ENCODE measurements at places on chromosomes 12 and 14.

DNA sequence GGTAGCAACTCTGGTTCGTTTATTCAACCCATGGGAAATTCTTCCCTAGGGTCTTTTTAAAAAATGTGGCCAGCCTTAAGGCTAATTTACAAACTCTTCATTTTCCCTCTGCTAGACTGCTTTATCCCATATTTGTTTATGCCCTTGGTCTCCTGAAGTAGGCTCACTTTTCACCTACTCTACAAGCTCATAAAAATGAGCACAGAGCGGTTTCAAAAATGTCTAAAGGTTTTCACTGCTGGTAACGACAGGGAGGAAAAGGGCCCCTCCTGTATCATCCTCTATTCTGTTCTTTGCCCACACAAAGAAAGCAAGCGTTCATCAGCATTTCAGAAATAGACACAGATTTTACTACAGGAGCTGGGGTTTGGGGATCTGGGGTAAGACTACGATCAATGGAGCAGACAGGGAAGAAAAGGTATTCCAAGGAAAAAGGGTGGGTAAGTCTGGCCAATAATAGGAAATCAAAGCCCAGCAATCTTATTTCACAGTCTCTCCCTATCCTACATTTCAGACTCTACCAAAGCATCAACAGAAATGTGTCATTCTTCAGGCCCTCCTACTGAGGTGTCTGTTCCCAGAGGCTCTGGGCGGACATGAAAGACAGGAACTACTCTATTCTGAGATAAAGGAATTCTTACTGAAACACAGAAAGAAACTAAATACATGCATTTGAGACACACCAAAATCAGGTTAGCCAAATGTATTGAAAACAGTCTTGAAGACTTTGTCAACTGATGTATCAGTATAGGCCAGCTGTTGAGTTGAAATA, 86.4 kb downstream of the SPPL3 start:
- no peak overlapping the region for H3K27ac ChIP-seq
- no peak overlapping the region for H3K4me3 ChIP-seq
- DNase-seq: no peak
- no peaks in the 10 kb centered on the region for H3K4me1 ChIP-seq
- H3K27me3 ChIP-seq: no peaks in the 10 kb centered on the region

DNA sequence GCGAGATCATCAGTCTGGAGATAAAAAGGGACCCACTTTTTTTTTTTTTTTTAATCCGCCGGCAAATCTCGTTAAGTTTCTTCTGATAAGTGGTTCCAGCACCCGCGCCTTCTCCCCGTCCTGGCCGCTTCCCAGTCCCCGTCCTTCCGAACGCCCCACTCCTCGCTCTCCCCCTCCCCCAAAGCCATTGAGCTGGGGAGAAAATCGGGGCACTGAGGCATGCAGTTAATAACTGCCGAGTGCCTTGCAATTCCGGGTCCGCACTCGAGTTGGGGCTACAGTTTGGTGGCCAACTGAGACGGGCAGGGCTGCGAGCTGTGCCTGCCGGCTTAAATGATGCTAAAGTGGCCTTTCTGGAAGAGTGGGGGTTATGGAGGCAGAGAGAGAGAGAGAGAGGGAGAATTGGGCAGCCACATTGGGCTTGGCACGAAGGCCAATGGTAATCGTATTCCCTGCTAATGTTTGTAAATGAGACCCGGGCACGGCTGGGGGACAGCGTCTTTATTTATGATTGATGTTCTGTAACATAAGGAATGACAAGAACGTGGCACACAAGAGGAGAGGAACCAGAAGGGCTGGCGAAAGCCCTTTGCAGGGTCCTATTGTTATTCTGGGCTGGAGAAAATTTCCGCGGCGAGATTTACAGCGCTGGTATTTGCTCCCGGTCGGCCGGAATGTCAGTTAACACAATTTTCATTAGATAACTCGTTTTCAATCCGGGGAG, 115.4 kb upstream of the MYL2 start:
- peaks cover 37% of the 10 kb centered on the region for H3K27me3 ChIP-seq
- no peaks in the 10 kb centered on the region for H3K36me3 ChIP-seq
- no peak overlapping the region for H3K4me3 ChIP-seq
- no peaks in the 10 kb centered on the region for H3K4me1 ChIP-seq
- no peak overlapping the region for H3K27ac ChIP-seq
- DNase-seq: no peak

GRCh38 chr14:74977164-74977900, 21.9 kb upstream of the PGF start:
- no peaks in the 10 kb centered on the region for H3K27me3 ChIP-seq
- H3K36me3 ChIP-seq: no peaks in the 10 kb centered on the region
- H3K4me3 ChIP-seq: no peak overlapping the region

- no peaks in the 10 kb centered on the region for H3K36me3 ChIP-seq
- H3K27me3 ChIP-seq: peaks cover 19% of the 10 kb centered on the region
- peaks cover 20% of the 10 kb centered on the region for H3K4me1 ChIP-seq
- DNase-seq: no peak
These were observed 7.8 kb downstream of the LHX5 start for GRCh38 chr12:113463746-113464451.

DNA sequence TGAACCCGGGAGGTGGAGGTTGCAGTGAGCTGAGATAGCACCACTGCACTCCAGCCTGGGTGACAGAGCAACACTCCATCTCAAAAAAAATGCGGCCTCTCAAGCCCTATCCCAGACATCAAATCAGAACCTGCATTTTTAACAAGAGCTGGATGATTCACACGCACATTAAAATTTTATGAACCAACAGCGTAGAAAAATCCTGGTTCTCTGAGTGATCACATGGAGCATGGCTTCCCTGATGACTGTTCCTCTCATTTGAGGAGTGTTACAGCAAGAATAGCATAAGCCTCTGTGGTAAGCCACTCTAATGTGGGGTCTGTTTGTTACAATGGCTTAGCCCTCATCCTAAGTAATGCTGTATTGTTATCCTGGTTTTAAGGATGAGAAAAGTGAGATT, 163.6 kb downstream of the BRMS1L start:
- no peak overlapping the region for H3K4me3 ChIP-seq
- H3K4me1 ChIP-seq: no peaks in the 10 kb centered on the region
- no peaks in the 10 kb centered on the region for H3K36me3 ChIP-seq

DNA sequence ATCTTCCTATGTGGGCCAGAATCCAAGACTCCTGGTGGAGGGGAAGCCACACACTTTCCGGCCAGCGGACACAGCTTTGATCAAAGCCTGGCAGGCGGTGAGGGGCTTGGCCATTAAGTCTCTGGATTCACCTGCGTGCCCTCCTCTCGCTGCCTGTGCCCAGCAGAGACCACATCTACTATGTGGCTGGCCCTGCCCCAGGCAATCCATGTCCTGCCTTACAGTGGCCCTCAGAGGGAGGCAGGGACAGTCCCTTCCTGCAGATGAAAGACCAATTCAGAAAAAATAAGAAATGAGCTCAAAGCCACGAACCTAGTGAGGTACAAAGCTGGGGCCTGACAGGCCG, 82.7 kb upstream of the GPR68 start:
- no peak for DNase-seq
- H3K27me3 ChIP-seq: no peaks in the 10 kb centered on the region
- H3K27ac ChIP-seq: peak overlapping the region; percentile 14

- no peak overlapping the region for H3K27ac ChIP-seq
- DNase-seq: peak; percentile 13
- no peaks in the 10 kb centered on the region for H3K27me3 ChIP-seq
- H3K36me3 ChIP-seq: no peaks in the 10 kb centered on the region
- no peaks in the 10 kb centered on the region for H3K4me1 ChIP-seq
These were observed 342.7 kb downstream of the PRKD1 start for GRCh38 chr14:29584992-29585391.

DNA sequence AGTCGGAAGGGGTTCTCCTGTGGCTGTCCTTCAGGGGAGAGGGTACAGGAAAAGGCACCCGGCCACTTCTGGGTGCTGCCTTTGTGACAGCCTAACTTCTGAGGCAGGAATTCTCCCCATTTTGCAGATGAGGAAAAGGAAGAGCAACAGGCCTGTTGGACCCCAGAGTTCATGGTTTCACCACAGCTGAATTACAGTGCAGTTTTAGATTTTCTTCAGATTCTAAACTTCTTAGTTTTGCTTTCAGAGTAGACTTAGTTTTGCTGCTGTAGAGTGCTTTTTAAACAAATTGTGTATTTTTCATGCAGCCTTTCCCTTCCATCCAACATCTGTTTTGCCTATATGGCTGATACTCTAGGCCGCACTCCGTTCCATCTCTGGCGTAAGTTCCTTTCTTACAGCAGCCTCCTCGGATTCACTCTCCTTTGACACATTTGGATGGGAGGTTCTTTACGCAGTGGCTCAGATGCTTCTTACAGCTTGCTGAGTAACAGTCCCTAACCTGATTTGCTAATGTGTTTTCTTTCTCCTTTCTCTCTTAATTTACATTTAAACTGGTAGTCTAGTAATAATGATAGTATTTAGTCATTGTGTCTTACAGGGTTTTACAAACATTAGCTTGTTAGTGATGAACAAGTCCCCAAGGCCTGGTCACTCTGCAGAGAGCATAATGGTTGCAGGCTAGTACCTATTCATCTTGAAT, 7.8 kb downstream of the TRAF3 start:
- H3K27ac ChIP-seq: no peak overlapping the region
- no peak overlapping the region for H3K4me3 ChIP-seq
- no peak for DNase-seq
- no peaks in the 10 kb centered on the region for H3K4me1 ChIP-seq
- H3K36me3 ChIP-seq: no peaks in the 10 kb centered on the region
- H3K27me3 ChIP-seq: no peaks in the 10 kb centered on the region

GRCh38 chr14:103319422-103319821, 14.6 kb upstream of the EIF5 start:
- no peak for DNase-seq
- H3K36me3 ChIP-seq: no peaks in the 10 kb centered on the region
- H3K27ac ChIP-seq: no peak overlapping the region
- H3K27me3 ChIP-seq: no peaks in the 10 kb centered on the region
- no peak overlapping the region for H3K4me3 ChIP-seq
- H3K4me1 ChIP-seq: no peaks in the 10 kb centered on the region

DNA sequence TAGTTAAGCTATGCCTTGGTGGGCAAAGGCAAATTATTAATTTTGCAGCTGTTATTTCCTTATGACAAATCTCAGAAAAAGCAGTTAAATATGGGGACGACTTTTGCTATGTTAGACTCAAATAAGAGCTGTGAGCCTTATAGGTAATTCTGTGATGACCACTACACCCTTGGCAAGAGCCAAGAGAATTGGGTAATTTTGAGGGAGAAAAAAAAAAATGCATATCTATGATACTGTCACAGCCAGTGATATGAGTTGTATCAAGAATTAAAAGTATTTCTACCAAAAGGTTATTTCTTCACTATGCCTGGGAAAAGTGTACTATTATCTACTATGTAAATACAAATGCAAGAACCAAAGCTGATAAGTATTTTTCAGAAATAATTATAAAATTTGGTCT, 43.9 kb downstream of the SCAF11 start:
- no peaks in the 10 kb centered on the region for H3K27me3 ChIP-seq
- no peak overlapping the region for H3K27ac ChIP-seq
- H3K4me3 ChIP-seq: no peak overlapping the region
- no peak for DNase-seq

GRCh38 chr12:5964913-5965900, 20.1 kb upstream of the ANO2 start:
- no peaks in the 10 kb centered on the region for H3K27me3 ChIP-seq
- H3K4me3 ChIP-seq: no peak overlapping the region
- no peaks in the 10 kb centered on the region for H3K36me3 ChIP-seq
- H3K4me1 ChIP-seq: no peaks in the 10 kb centered on the region
- H3K27ac ChIP-seq: no peak overlapping the region
- DNase-seq: no peak

GRCh38 chr14:105241641-105242040, 6.7 kb upstream of the BTBD6 start:
- no peaks in the 10 kb centered on the region for H3K36me3 ChIP-seq
- H3K4me1 ChIP-seq: no peaks in the 10 kb centered on the region
- H3K27ac ChIP-seq: no peak overlapping the region
- no peak overlapping the region for H3K4me3 ChIP-seq

DNA sequence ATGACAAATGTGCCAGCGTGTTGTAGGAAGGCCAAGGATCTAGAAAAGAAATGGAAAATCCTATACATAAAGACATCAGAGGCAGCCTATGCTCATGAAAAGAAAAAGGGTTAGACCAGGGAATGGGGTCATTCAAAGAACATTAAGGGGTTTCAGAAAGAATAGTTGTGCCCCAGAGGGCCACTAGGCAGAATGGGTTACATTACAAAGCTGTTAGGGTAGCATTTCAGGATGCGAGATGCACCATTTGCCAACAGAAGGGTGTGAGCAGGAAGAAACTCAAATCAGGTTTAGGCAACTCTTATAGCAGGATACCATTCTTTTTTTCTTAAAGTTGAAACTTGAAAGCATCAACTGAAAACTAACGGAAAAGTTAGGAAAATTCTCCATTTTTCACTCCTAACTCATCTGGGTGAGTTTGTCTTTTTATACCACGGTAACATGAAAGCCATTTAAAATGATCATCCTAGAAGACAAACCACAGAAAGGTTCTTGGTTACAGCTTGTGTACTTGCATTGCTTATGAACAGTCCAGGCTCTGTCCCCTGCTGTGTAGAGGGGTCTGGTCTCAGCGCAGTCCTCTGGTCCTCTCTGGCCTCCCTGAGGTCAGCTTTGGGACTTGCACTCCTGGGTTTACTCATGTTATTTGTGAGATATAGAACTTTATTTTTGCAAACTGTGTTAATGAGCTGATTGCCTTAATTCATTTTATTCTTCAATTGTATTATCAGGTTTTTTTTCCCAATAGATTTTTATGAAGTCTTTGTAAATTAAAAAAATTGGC, 209.1 kb downstream of the DACT1 start:
- DNase-seq: no peak
- H3K27me3 ChIP-seq: no peaks in the 10 kb centered on the region
- no peak overlapping the region for H3K4me3 ChIP-seq
- H3K4me1 ChIP-seq: no peaks in the 10 kb centered on the region
- no peak overlapping the region for H3K27ac ChIP-seq
- no peaks in the 10 kb centered on the region for H3K36me3 ChIP-seq

DNA sequence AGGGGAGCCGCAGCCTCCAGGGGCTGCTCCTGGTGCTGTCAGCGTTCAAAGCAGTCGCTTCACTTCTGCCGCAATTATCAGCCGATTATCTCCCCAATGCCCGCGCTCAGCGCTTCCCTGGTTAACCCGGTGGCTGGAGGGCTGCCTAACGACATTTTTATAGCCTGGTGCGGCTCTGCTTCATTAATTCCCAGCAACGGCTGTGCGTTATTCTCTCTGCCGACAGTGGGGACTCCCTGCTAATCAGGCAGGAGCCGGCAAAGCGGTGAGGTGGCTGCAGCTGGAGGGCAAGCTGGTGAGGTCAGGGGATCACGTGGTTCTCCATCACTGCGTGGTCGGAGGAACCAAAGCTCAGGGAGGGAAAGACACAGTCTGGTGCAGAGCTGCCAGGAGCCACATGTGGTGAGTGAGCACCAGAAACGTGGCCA, 62.9 kb downstream of the GLRX5 start:
- H3K27ac ChIP-seq: no peak overlapping the region
- no peaks in the 10 kb centered on the region for H3K4me1 ChIP-seq
- no peaks in the 10 kb centered on the region for H3K36me3 ChIP-seq
- H3K27me3 ChIP-seq: no peaks in the 10 kb centered on the region
- no peak overlapping the region for H3K4me3 ChIP-seq

GRCh38 chr12:94208622-94208966, 60.2 kb downstream of the PLXNC1 start:
- no peak for DNase-seq
- H3K27me3 ChIP-seq: no peaks in the 10 kb centered on the region
- no peaks in the 10 kb centered on the region for H3K36me3 ChIP-seq
- peak overlapping the region; percentile 59 for H3K27ac ChIP-seq
- no peak overlapping the region for H3K4me3 ChIP-seq

Data from uterus (tissue), 4 donors.